IPS-NIHi11 (cell line): ENCODE measurements at places on chromosomes 2 and 18.

DNA sequence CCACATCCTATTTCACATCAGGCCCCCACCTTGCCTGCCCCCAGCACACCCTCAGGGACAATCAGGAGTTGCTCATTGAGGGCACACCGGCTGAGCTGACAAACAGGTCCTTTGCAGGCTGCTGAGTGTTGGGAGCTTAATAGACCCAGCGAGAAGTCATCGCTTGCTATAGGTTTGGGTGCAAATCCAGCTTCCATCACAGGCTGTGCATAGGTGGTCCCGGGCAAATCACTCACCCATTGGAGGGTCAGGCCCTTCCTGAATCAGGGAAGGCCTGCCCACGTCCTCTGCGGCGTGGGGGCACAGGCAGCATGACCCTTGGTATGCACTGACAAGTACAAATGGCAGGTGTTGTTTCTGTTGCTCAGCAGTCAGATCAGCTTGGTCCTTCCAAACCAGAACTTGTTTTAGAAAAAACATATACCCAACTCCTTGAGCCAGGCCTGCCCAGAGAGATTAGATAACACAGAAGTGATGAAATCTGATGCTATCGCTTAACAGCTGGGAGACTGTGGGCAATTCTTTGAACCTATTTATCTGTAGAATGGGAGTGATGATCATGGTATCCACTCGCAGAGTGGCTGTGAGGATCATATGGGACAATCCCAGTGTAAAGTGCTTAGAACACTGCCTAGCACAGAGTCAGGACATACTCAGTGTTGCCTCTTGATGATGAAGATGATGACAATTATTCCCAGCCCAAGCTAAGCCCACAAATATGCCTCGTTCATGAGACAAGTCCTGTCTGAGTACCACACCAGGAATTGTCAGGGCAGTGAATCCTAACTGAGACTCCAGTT is 34.9 kb downstream of the SMAD7 start:
- no peak for DNase-seq

GRCh38 chr2:61380056-61380881 is 90.6 kb downstream of the USP34 start:
- no peak for DNase-seq

DNA sequence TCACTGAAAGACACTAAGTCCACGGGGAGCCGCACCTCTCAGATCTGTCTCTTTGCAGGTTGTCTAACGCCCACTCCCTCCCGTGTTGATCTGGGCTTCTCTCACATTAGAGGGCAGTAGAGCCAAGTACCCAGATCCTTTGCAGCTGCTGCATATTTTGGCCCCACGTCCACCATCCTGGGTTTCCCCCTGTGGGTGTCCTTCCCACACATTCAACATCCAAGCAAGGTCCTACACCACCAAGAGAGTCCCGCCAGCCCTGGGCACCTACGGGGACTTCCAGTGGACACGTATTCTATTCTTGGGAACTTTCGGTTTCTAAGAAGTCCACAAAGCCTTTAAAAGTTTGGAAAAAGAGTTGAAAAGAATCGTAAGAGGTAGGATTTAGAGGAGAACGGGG is 116.6 kb downstream of the ATL2 start:
- no peak for DNase-seq

- no peak for DNase-seq
Measured at GRCh38 chr2:161141033-161141432, 19.2 kb upstream of the TANK start.

GRCh38 chr2:16522031-16522831 is 143.4 kb downstream of the CYRIA start:
- DNase-seq: no peak

DNA sequence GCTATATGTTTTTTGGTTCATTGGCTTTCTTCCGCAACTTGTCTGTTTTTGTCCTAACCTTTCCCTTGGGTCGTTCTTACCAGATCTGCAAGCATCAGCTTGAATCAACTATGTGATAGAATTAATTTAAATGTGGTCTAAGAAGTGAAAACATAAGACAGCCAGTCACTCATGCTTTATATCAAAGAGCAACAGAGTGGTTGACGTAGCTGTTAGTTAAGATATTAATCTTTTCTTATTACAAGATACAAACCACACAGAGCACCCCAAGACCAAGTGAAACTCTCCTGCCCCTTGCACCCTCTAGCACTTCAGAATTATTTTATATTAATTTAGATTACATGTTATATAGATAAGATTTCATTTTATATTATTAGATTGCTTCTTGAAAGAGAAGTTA is 15.2 kb downstream of the IL18RAP start:
- DNase-seq: no peak

GRCh38 chr2:85018049-85018447 is 47.1 kb downstream of the KCMF1 start:
- no peak for DNase-seq

- DNase-seq: no peak
Measured at GRCh38 chr18:66895631-66896030, 291.7 kb upstream of the CDH19 start.

GRCh38 chr2:50749216-50749615 is 282.7 kb downstream of the NRXN1 start:
- no peak for DNase-seq

GRCh38 chr2:239411117-239411516 is 10.3 kb upstream of the HDAC4 start:
- DNase-seq: no peak

DNA sequence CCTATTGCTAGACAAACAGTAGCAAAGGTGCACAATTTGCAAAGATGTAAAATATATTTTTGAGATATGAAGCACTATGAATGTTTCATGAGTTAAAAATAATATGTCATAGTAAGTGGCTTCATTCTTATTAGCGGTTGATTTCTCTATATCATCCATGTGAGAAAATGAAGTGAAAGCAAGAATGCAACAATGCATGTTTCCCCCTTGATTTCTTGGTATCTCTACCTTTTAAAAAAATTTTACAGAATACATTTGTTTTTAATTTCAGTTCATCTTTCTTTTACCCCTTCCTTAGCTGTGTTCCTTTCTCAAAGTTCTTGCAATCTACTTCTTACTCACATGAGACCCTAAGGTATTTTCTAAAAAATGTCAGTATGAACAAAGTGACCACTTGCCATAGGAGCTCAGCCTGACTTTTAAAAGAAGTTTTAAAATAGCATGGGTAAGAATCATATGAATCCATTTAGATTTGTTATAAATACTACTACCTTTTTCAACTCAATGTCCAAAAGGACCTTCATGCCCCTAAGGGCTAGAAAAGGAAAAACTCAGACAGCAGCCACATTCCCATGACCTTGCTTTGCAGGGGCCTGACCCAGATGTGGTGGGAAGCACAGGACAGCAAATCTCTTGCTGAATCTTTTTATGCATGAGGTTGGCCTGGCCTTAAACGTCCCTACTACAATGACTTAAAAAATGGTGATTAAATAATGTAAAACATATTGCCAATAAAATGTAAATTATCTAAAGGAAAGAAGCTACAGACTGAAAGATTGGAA is 14.8 kb upstream of the SLC38A11 start:
- no peak for DNase-seq

DNA sequence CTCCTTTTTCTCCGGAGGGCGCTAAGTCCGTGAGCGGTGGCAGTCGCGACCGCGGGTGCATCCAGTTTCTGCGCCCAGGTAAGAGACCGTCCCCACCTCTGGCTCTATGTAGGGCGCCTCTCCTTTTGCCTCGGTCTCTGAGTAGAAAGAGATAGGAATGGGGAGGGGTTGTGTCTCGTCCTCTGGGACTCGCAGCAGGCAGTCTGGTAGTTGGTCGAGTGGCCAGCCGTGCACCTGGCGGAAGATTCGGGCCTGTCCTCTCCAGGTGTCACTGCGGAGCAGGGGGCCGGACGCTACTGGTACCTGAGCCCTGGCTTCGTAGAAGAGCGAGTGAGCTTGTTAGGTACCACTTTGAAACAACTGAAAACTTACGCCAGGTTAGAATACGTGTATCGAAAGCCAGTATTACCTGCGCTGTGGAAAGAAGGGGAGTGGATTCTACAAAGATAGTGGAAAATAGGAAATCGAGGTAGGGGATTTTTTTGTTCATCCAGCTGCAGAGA is 403 bp downstream of the MAP2 start:
- peak; percentile 29 for DNase-seq

DNA sequence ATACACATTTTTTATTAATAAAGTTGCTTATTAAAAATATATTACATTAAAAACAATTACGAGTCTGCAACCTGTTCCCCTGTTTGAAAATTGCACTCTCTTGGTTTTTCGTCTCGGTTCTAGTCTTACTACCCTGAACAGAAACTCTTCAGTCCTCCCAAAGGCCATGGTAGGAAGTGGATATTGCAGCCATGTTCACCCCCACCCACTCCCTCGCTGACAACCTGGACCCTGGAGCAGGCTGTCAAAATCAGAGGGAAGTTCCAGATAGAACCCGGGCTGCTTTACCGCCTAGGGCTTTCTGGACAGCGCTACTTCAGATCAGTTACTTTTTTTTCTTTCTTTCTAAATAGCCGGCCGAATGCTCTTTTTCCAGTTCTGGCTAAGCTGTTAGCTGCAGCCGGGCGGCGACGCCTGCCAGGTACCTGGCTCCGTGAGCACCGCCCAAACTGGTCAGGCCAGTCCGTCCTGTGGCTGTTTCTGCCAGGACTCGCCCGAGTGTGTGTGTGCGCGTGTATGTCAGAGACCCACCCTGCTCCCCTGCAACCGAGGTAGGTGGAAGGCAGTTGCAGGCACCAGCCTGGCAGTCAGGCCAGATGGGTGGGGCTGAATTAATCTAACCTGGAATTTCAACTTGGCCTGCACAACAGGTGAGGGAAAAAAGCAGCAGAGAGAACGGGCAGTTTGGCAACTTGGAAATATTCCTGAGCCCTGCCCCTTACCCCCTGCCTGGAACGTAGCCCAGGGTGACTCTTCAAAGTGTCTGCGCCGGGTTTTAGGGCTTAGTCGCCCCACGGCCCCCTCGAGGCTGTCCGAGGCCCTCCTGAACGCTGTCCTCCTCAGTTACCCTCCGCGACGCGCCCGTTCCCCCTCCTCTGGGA is 1.1 kb upstream of the TET3 start:
- peak; percentile 65 for DNase-seq

DNA sequence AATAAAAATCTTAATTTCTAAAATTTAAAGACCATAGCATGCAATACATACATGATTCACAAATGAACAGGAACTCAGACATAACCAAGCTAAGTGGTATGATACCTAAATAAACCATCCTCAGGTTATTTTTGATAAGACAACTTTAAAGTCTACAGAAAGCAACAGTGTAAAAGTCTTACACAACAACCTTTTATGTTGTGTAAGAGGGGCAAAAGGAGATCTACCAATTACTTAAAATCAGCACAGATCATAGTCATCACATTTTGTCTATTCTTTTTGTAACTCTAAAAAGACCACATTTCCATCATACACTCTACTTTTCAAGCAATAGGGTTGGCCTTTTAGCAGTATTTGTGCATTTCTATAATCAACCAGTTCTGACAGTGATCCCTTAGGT is 16.3 kb downstream of the SP3 start:
- no peak for DNase-seq

DNA sequence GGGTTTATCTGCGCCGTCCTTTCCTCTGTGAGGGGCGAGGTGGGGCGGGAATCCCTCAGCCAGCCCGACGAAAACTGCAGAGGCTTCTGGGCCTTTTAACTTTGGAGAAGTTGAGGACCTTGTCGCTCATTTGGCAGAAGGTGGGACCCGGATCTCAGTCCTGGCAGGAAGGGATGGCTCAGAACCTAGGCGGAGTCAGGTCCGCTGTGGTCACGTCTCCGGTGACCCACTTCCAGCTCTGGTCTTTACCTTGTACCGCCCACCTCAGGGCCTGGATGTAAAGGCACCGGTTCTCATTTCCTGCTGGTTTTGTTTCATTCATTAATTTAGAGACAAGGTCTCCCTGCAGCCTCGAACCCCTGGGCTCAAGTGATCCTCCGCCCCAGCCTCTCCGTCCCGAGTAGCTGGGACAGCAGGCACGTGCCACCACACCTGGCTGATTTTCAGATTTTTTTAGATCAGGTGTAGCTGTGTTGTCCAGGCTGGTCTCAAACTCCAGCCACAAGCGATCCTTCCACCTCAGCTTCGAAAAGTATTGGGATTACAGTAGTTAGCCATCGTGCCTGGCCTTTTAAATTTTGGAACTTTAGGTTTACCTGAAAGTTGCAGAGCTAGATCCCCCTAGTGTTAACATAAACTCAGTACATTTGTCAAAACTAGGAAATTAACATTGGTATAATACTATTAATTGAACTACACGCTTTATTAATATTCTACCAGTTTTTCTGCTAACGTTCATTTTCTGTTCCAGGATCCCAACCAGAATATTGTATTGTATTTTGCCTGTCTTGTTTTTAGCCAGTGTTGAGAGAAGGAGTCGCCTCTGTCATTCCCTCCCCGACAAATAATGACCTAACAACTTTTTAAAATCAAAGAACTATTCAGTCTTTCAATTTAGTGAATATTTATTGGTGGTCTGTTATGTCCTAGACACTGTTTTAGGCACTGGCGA is 852 bp downstream of the POLI start:
- DNase-seq: peak; percentile 65

DNA sequence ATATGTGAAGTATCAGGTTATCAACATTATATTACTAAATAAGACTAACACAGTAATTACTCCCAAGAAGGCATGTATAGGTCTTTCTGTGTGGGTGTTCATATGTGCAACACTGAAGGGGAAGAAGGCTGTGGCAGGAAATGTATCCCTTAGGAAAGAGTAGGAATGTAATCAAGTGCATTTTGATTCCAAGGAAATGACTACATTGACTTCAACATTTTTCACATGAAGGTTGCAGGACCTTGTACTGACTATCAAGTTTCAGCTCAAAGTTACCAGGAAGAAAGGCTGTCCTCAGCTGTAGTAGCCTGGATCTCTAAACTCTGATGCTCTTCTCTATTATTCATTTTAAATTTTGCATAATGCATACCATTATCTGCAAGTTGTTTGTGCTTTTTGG is 680.8 kb downstream of the NYAP2 start:
- no peak for DNase-seq

DNA sequence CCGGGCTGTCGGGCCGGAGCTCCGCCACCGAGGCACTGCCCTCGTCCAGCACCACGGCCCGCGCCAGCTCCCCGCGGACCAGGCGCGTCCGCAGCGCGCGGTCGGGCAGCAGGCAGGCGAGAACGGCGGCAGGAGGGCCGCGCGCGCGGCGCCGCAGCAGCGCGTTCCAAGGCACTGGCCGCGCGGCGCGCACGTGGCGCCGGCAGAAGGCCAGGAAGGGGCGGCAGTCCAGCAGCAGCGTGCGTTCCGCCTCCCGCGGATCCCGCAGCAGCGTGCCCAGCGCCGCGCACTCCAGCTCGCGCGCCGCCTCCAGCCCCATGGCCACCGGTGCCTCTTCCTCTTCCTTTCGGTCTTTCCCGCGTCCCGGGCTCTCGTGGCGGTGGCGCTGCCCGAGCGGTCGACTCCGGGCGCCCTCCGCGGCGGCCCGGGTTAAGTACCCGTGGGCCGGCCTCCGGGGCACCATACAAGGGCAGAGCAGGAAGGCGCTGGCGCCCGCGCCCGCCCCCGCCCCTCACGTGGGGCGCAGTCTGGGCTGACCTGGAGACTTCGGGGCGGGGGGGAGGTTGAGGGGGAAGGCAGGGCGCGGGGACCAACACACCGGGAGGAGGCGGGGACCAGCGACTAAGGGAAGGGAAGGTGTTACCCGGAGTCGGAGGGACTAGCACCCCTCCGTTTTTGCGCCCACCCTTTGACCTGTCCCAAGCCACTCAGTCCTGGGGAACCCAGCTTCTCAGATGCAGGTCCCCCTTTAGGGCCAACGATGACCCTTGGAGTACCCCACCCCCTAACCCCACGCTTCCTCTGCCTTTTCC is at the start of gene DUSP2:
Gene DUSP2 (minus strand): TSS at position 405 of the 812 bp plus-strand sequence. CDS start 86 bp downstream, at position 319.
- DNase-seq: peak; percentile 82

GRCh38 chr2:62340994-62341484 is 145.1 kb downstream of the B3GNT2 start:
- no peak for DNase-seq

GRCh38 chr2:237205043-237205541 is 119.4 kb downstream of the COPS8 start:
- no peak for DNase-seq
